ENCODE measurements at places on chromosomes 2 and 18.

DNA sequence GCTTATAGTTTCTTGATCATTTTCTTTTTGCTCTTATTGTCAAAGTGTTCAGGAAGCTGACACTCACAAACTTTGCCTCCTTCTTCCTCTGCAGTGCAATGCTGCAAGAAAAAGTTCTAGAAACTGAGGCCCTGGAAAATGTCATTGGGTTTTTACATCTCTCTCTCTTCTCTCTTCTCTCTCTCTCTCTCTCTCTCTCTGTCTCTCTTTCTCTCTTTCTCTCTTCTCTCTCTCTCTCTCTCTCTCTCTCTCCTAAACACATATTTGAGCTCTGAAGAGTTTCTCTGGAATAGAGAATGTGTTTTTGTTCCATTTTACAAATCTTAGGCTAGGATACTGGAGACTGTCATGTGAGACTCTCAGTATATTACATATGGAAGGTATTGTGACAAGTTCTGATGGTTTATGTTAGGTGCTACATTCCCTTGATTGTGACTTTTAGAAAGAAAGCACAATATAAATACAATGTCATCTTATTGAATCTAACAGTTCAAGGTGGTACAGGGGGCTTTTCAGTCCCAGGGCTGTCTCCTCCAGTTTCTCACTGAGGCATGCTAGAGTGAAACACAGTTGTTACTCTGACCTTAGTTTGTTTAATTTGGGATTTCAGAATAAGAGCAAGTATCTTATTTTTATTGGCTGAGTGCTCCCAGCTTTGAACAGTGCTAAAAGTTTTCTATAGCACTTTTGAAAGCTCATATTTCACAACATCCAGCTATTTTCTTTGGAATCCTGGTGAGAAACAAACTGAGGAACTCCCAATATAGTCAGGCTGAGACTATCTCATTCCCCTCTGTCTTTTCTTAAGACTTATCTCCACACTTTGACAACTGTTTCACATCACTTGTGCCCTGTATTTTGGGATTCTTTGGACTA lies 41.4 kb upstream of the EHBP1 start:
- DNase-seq: no peak
- no peaks in the 10 kb centered on the region for H3K36me3 ChIP-seq
- no peaks in the 10 kb centered on the region for H3K27me3 ChIP-seq
- H3K4me3 ChIP-seq: no peak overlapping the region

GRCh38 chr2:46311651-46312223 lies 14.5 kb downstream of the EPAS1 start:
- H3K4me1 ChIP-seq: no peaks in the 10 kb centered on the region
- no peak overlapping the region for H3K4me3 ChIP-seq
- no peak for DNase-seq
- H3K36me3 ChIP-seq: no peaks in the 10 kb centered on the region
- no peaks in the 10 kb centered on the region for H3K27me3 ChIP-seq
- no peak overlapping the region for H3K27ac ChIP-seq

DNA sequence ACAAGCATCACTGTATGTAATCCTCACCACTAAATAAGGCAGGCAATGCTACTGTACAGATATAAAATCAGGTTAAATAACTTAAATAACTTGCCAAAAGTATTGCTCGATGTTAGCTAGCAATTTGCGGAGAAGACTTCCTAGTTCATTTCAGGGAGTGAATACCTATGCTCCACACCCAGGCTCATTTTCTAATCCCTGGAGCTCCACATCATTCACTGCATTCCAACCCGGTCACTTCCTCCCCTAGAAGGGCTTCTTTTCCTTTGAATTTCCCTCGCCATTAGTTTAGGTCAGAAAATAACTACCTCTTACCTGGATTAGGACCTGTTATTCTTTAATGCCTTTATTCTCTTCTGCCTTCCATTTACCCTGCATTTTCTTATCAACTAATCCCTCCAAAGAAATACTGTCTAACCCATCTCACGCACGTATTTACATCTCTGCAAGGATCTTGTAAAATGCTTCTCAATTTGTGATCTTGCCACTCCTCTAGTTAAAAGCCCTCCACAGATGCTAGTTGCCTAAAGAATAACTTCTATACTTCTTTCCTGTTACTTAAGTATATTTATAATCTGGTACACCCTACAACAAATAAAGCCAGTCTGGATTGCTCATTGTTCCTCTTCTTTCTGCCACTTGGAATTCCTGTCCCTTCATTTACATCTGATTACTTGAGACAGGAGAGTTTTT lies 599.8 kb downstream of the NRXN1 start:
- no peaks in the 10 kb centered on the region for H3K36me3 ChIP-seq
- H3K27me3 ChIP-seq: no peaks in the 10 kb centered on the region
- DNase-seq: no peak
- no peak overlapping the region for H3K27ac ChIP-seq
- no peak overlapping the region for H3K4me3 ChIP-seq
- no peaks in the 10 kb centered on the region for H3K4me1 ChIP-seq

- no peaks in the 10 kb centered on the region for H3K4me1 ChIP-seq
- H3K27me3 ChIP-seq: no peaks in the 10 kb centered on the region
- H3K36me3 ChIP-seq: no peaks in the 10 kb centered on the region
Observed at GRCh38 chr18:8063733-8064132, 496.6 kb downstream of the PTPRM start.

- H3K36me3 ChIP-seq: no peaks in the 10 kb centered on the region
- H3K27ac ChIP-seq: no peak overlapping the region
- H3K27me3 ChIP-seq: no peaks in the 10 kb centered on the region
Observed at GRCh38 chr2:231348704-231349373, 46.7 kb upstream of the B3GNT7 start.

GRCh38 chr18:36839835-36840234 lies 10.9 kb downstream of the KIAA1328 start:
- H3K4me1 ChIP-seq: no peaks in the 10 kb centered on the region
- no peak overlapping the region for H3K4me3 ChIP-seq
- DNase-seq: no peak
- H3K36me3 ChIP-seq: no peaks in the 10 kb centered on the region
- H3K27me3 ChIP-seq: no peaks in the 10 kb centered on the region

DNA sequence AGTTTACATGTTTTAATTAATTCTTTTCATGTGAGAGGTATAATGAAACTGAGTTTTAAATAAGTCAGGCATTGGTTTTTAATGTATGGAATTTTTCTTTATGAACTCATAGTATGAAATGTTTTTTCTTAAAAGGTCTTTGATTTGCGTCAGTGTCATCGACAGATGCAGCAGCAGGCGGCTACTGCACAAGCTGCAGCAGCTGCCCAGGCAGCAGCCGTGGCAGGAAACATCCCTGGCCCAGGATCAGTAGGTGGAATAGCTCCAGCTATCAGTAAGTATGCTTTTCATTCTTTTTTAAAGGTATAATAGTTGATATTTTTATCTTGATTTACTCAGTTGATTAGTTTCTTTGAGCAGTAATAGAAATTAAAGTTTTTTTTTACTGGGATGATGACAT lies 46.5 kb downstream of the SMAD4 start:
- no peaks in the 10 kb centered on the region for H3K27me3 ChIP-seq
- DNase-seq: no peak
- no peak overlapping the region for H3K27ac ChIP-seq
- H3K36me3 ChIP-seq: peaks cover 21% of the 10 kb centered on the region
- H3K4me1 ChIP-seq: peaks cover 6% of the 10 kb centered on the region
- no peak overlapping the region for H3K4me3 ChIP-seq

- H3K4me3 ChIP-seq: no peak overlapping the region
- H3K36me3 ChIP-seq: no peaks in the 10 kb centered on the region
- DNase-seq: no peak
- no peak overlapping the region for H3K27ac ChIP-seq
- no peaks in the 10 kb centered on the region for H3K27me3 ChIP-seq
- peaks cover 30% of the 10 kb centered on the region for H3K4me1 ChIP-seq
Observed at GRCh38 chr2:7701791-7702190, 784.6 kb downstream of the RNF144A start.
